ENCODE measurements at places on chromosomes 5 and 9.

DNA sequence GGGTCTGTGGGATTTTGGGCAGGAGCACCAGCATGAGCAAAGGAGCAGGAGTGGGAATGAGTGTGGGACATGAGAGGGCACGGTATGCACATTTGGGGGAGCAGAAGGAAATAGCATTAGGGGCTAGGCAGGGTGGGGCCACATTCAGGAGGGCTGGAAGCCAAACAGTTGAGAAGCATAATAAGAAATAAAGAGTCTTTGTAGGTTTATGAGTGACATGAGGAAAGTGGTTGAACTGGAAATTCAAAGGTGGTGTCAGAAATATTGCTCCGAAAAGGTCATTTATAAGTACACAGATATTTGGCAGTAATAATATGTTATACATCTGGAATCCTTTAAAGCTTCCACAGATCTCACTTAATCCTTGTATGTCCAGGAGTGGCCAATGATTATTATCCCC, 26.4 kb downstream of the ARHGEF28 start:
- DNase-seq, result no peak

DNA sequence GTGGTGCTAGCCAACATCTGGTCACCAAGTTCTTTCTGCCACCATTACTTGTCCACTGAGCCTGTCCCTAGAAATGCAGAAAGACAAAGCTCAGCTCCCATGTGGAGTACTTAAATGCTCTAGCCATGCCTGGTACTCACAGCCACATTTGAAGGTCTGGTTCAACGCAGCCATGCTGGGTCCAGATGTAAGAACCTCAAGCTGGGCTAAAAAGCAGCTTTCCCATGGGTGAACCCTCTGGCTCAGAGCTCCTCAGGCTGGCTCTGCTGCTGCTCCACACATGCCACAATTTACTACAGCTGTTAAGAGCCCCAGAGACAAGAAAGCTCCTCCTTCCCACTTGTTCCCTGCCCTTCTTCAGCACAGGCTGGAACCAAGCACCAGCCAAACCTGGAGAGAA, 97.1 kb upstream of the LRRTM2 start:
- DNase-seq, result no peak

DNA sequence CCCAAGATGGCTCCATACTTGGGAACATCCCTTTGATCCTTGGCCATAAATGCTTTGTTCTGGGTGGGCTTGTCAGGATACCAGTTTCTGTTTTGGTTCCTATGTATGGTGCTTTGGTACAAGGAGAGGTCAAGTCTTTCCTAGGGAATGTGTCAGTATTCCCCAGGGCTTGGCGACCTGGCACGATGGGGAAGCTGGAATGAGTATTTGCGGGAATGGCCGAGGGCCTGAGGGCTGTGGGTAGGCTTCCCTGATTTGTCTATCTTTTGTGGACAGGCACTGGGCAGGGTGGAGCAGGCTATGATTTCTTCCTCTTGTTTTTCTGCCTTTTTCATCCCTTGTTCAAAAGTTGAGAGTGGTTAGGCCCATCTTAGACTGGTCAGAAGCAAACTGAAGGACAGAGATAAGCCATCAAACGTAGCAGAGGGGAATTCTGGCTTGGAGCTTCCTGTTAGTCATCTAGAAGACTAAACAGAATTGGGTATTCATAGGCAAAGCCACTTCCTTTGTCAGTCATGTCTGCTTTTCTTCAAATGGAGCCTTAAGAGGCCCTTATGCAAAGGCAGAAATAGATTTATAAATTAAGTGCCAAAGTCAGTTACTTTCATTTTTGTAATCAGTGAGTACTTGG, 13.7 kb downstream of the DOCK2 start:
- DNase-seq, result peak; percentile 10

DNA sequence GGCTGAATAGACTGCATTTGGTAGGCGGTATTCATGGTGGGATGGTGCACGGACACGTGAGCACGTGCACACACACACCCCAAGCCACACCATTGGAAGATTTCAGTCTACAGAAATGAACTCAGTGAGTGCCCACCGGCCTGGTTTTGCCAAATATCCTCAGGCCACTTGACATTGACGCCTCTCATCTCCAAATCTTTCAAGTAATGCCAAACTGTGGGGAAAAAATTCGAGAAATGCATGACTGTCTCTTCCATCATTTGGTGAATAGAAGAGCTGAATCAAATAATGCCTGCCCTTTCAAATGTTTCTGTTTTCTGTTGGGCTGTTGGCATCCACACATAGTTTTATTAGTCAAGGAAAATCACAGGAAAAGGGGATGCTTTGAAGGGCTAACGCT, 182.3 kb upstream of the EFNA5 start:
- DNase-seq, result no peak

DNA sequence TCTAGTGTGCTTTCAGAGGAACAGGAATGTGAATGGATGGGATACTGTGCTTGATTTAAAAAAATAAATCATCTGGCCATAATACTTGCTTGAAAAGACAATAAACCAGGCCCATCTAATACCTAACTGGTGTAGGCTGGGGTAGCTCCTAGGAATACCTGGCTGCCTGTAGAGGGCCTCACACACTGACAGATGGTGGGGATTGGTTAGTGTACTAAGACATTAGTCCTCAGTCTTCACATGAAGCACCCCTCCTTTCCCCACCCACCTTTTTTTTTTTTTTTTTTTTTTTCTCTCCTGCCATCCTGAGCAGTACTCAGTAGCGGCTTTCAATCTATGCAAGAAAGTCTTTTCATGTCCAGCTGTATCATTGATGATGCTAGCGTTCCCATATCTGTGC, 130.5 kb downstream of the ADGRV1 start:
- peak; percentile 1 for DNase-seq

GRCh38 chr5:43208658-43209057, 16.6 kb downstream of the NIM1K start:
- no peak for DNase-seq

DNA sequence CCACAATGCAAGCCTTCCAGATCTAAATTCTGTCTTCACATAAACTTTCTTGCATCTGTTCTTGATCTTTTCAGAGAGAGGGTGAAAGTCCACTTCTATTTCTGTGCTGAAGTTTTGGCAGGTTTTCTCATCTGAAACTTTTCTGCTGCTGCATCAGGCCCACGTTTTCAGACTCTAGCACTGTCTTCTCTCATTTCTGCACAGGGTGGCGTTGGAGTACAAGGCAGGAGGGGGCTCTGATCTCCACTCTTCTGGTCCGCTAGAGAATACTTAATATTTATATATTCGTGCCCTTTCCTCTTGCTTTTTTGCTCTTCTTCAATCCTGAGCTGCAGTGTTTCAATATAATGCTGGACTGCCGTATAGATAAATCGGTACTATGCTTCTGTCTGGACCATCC, 204.0 kb upstream of the PRDM9 start:
- DNase-seq, result no peak

DNA sequence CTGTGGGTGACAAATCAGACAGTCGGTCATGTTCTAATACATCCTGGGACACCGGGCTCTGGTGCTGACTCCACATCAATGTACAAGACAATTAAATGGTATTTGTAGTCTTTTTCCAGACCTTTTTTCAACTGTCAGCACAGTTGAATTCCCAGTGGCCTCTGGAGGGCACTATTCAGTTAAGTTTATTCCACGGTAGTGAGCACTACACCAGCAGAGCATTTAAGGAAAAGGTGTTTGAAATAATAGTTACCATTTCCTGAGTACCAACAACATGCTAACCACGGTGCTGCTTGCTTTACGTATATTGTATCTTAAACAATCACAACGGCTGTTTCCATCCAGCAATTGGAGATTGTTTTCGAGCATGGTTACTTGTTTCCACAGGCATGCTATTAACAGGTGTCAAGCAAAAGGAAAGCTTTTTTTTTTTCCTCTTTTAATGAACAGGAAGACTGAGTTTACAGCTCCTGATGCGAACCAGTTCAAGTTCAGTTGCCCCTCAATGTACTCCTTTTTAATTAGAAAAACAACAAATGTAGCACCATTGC, 186.7 kb downstream of the PDZD2 start:
- DNase-seq, result peak; percentile 63

GRCh38 chr9:14935106-14935751, 25.0 kb upstream of the FREM1 start:
- no peak for DNase-seq

GRCh38 chr5:72649449-72649848, 142.2 kb upstream of the ZNF366 start:
- peak; percentile 12 for DNase-seq

- no peak for DNase-seq
Measured at GRCh38 chr5:10328323-10328722, 20.6 kb upstream of the CMBL start.

- DNase-seq, result no peak
Measured at GRCh38 chr5:41747708-41748107, 122.5 kb downstream of the OXCT1 start.

GRCh38 chr9:73845954-73846690, 651.0 kb upstream of the RORB start:
- DNase-seq, result no peak

DNA sequence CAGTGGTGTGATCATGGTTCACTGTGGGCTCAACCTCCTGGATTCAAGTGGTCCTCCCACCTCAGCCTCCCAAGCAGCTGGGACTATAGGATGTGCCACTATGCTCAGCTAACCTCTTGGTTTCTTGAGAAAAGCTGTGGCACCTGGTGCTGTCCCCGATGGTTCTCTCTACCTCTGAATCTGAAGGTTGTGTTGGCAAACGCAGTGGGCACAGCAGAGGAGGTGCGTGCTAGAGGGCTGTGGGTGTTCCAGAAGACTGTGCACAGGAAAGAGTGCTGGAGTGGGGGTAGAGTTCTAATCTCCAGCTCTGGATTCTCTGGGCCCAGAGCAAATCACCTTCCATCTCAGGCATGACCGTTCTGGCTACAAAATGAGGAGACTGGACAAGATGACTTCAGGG, 12.5 kb downstream of the RGS3 start:
- no peak for DNase-seq

DNA sequence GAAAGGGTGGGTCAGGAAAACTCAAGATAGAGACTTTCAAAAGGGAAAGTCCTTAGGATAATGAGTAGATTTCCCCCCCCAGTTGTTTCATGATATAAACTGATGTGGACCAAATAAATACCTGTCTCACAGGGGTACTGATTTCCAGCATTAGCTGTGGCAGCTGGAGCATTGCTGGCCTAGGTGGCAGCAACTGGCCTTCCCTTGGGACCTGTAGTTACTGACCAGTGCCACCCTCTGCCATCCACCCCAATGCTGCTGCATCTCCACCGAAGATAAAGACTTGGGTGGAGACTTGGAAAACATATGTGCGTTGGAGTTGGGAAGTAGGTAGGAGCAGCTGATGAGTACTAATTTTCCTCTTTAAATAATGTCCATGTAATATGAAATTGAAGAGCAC, 71.8 kb downstream of the SYK start:
- DNase-seq, result no peak

DNA sequence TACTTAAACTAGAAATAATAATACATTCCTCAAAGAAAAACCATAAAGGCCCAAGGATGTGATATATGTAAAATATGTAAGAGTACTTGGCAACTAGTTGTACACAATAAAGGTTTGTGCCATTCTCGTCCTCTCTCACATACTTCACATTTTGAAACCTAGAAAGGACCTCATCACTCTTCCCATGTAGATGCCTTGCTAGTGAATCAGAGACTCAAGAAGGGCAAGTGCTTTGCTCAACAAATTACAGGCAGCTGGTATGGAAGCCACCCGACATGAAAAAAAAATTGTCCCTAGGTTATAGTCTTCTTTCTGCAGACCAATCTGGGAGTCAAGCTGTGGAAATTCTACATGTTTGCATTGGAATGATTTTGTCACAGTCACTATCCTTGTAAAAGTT, 31.7 kb downstream of the ADRB2 start:
- DNase-seq, result no peak

- DNase-seq, result no peak
Measured at GRCh38 chr9:126501383-126502331, 112.1 kb upstream of the LMX1B start.

- no peak for DNase-seq
Measured at GRCh38 chr5:116827078-116827477, 252.5 kb upstream of the SEMA6A start.

DNA sequence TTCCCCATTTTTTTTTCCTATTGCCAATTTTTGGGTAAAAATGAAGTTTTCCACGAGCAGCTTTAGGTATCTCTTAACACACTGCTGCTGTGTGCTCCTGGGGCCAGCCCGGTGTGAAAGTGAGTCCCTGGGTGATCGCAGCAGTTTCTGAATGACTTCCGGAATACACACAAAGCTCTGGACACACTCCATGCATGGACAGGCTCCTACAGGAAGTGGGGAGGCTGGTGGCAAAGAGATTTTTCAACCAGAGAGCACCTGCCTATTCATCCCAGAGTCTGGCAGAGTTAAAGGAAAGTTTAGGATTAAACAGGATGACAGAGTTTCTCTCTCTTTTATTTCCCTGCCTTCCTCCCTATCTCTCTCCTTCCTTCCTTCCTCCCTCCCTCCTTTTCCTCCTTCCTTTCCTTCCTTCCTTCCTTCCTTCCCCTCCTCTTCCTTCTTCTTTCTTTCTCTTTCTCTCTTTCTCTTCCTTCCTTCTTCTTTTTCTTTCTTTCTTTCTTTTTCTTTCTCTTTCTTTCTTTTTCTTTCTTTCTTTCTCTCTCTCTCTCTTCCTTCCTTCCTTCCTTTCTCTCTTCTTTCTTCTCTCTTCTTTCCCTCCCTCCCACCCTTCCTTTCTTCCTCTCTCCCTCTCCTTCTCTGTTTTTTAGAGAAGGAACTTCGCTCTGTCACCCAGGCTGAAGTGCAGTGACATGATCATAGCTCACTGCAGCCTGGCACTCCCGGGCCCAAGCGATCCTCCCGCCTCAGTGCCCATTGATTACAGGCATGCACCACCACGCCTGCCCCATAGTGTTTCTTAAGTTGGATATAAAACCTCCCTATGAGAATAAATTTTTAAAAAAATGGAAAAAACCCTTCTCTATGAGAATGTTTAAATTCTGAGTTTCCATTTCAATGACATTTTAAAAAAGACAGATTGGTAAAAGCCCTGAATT, 38.7 kb upstream of the UBTD2 start:
- no peak for DNase-seq

DNA sequence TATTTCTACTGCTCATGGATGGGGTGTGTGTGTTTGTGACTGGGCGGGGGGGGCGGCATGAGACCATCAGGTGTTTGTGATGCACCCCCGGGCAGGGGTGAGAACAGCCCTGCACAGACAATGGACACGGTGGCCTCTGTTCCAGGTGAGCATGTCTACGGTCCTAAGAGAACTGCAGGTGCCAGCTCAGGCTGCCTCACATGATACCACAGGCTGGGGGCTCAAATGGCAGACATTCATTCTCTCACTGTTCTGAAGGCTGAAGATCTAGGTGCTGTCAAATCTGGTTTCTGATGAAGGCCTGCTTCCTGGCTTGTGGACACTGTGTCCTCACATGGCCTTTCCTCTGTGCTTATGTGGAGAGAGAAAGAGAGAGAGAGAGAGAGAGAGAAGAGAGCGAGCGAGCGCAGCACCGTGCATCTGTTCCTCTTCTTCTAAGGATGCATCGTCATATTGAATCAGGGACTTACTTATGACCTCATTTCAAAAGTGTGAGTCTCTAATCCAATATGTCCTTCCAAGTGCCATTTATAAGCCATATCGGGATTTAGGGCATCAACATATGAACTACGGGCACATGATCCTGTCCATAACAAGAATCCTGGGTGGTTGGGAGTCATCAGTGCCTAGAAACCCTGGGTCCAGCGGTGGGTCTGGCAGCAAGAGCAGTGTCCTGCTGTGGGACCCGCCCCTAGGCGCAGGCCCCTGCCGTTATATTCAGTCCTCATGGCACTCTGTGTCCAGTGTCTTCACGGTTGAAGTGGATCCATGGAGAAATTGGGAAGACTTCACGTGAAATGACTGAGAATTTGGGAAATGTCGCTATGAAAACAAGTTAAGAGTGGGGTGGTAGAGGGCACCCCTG, 42.5 kb downstream of the NXNL2 start:
- DNase-seq, result no peak

- DNase-seq, result no peak
Measured at GRCh38 chr5:136330353-136331038, 34.8 kb downstream of the TRPC7 start.
